T47D (cell line): ENCODE measurements at places on chromosomes 7 and 10.
A peak's percentile ranks its signal among the peaks of the same experiment; 100 is the strongest.

GRCh38 chr7:27651702-27652101, 11.0 kb downstream of the HIBADH start:
- no peak for DNase-seq

- DNase-seq = no peak
These were observed 4.7 kb upstream of the GAD2 start for GRCh38 chr10:26211781-26212444.

GRCh38 chr7:133978502-133979295, 148.4 kb upstream of the LRGUK start:
- DNase-seq = no peak

DNA sequence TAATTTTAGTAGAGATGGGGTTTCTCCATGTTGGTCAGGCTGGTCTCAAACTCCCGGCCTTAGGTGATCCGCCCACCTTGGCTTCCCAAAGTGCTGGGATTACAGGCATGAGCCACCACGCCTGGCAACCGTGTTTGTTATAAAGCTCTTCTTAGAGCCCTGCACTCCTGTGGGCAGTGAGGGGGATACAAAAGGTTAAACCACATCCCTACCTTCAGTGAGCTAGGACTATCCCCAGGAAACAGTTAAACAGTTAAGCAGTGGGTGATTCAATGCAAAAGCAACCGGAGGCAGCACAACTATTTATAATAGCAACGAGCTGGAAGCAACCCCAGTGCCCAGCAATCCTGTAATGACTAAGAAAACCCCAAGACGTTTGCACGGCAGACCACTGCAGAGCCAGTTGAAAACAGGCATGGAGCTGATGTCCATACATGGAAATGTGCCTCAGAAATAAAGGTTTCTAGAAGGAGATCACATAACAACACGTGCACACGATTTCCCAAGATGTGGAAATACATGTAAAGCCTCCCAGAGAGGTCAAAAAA, 107.2 kb upstream of the LYZL2 start:
- DNase-seq = no peak

DNA sequence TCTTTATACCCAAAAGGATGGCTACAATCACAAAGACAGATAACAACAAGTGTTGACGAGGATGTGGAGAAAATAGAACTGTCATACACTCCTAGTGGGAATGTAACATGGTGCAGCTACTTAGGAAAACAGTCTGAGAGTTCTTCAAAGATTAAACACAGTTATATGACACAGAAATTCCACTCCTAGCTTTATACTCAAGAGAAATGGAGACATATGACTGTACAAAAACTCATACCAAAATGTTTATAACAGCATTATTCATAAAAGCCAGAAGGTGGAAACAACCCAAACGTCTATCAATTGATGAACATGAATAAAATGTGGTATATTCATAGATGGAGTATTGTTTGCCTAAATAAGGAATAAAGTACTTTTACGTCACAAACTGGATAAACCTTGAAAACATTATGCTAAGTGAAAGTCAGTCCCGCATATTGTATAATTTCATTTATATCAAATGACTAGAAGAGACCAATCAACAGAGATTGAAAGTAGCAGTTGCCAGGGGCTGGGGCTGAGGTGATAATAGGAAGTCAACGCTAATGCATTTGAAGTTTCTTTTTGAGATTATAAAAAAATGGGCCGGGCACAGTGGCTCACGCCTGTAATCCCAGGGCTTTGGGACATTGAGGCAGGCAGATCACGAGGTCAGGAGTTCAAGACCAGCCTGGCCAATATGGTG, 61.6 kb upstream of the SRPK2 start:
- DNase-seq = no peak

GRCh38 chr7:8197994-8198698, 63.8 kb downstream of the ICA1 start:
- no peak for DNase-seq

- DNase-seq = no peak
These were observed 12.7 kb downstream of the SPRN start for GRCh38 chr10:133411523-133412380.

DNA sequence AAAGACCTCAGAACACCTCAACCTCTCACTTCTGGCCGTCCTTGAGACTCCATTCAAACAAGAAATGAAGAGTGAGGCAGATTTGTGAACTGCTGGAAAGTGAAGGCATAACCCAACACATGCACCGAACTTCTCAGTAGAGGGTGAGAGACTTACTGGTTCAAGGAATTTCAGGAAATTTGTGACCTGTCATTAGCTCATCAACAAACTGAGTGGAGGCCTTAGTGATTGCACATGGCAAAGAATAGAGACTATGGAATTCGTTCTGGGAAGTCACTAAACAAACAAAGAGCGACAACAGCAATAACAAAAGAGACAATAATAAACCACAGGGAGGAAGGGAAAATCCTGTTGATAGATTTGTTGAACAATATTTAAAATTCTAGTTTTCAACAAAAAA, 125.0 kb upstream of the AKR1E2 start:
- DNase-seq = no peak

DNA sequence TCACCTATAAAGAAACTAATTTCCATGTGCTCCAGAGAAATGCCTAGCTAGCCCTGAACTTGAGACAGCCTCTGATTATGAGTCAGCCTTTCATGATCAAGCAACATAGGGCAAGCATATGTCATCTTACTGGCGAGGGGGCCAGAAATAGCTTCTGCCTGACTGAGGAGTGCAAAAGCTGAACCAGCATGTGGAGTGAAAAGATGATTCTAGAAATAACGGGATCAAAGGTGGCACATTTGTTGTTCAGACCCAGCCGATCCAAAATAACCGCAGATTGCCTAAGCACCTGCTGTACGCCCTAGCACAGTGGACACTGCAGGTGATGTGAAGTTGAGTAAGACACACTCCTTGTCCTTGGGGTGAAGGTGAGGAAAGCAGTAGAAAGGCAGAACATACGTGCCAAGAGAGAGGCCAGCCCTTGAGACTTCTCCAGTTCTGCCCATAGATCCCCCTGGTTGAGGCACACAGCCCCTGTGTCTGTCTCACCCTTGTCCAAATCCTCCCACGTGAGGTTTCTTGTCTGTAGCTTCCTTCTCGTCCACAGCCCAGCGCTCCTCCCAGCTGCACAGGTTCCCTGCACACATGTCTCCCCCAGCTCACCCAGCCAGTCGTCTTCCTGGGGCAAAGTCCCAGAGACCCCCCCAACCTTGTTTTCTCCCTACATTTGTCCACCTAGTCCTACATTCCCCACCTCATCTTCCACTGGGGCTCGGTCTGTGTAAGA, 2.8 kb upstream of the BCL7B start:
- DNase-seq = no peak

- DNase-seq = no peak
These were observed 18.3 kb upstream of the RPA3 start for GRCh38 chr7:7736671-7737070.

- DNase-seq = no peak
These were observed 70.1 kb downstream of the MCU start for GRCh38 chr10:72762042-72762441.

DNA sequence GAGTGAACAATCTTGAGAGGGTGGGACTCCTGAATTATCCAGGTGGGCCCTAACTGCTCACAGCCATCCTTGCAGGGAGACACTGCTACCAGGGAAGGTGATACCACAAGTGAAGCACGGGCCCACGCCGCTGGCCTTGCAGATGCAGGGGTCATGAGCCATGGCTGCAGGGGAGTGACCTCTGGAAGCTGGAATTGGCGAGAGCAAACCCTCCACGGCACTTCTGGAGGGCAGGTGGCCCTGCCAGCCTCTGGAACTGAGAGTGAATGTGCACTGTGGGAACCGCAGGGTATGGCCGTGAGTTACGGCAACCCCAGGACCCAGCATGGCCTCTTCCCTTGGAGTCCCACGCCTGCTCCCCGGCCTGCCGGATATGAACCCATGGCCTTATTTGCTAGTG, 37.5 kb downstream of the STK32C start:
- no peak for DNase-seq

GRCh38 chr7:83467493-83467892, 181.4 kb downstream of the SEMA3E start:
- no peak for DNase-seq

DNA sequence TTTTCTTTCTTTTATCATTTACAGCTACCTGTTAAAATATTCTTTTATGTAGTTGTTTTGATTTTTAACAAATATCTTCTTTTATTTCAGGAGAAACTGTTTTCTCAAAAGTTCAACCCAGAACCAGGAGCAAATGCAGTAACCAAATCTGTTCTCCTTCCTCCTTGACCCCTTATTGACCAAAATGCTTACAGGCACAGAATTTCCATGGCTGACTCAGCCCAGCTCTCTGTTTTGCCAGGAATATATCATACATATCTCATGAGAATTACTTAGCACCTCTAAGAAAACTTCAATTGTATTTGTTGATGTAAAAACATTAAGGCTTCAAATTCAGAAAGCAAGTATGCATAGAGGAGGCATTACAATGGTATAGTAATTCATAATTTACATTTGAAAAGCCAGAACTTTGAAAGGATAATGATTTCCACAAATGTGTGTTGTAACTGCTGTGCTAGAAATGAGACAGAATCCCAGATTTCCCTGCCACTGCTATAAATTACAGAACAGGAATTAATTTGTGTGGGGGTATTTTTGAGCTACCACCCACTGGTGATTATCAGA, 2.2 kb downstream of the GSAP start:
- DNase-seq = no peak

DNA sequence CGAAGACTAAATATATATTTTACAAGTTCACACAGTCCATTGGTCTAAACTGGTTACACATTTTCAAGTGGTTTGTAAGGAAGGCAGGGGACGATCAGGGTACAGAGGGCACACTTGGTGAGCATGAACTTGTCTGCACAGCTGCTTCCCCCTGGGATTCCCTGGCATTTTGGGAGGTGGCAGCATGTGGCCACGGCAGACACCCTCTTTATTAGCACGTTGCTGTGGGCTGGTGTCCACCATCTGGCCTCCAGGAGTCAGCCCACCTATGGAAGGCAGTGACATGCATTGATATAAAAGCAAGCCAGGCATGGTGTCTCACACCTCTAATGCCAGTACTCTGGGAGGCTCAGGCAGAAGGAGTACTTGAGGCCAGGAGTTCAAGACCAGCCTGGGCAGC, 350.2 kb downstream of the TYW1 start:
- DNase-seq = no peak

GRCh38 chr7:94386416-94386815, 8.3 kb upstream of the COL1A2 start:
- DNase-seq = no peak

DNA sequence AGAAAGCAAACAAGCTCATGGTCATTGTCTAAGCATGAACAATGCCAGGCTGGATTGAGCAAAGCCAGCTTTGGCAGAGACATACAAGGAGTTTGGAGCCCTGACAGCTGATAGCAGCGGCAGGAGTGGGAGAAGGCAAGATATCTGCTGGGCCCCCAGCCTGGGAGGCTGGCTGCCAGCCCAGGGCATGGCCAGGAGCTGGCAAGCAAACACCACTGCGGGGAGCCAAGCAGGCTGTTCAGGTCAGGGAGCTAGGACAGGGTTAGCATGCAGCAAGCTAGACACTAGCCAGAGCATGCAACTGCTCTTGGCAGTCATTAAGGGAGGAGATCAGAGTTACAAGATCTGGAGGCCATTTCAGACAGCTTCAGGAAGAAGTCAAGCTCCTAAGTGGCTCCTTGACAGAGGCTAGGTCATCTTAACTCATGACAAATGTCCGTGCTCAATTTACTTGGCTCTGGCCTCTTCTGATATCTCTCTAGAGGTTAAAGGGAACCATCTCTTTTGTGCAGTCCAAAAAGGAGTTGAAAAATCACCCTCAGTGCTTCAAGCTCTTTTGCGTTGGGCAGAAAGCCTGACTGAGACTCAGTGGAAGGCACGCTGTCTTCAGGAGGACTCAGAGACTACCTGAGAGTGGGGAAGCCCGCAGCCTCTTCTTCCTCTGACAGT, 436.8 kb upstream of the C7orf33 start:
- DNase-seq = no peak

- no peak for DNase-seq
These were observed 953.4 kb downstream of the ANKRD7 start for GRCh38 chr7:119177863-119178262.

DNA sequence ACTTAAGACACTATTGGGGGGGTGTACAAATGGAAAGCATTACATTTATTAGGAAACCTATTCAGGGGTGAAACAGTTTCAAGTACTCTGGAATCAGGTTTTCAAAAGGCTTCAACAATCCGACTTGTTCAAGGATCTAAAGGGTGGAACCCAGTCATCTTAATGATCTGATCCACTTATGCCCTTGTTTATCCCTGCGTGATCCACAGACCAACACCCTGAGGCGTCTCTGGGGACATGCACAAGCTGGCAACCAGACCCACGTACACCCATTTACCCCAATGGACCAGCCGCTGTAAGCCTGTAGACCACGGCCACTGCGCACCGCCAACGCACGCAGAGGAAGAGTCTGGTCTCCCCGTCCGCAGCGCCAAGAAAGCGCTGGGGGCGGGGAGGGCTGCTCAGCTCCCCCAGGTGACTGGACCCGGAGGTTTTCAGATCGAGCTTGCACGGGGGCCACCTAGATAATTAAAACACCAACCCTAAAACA, 13.4 kb downstream of the HNRNPF start:
- peak; percentile 49 for DNase-seq

GRCh38 chr7:151201751-151202150, 8.5 kb downstream of the H2BK1 start:
- no peak for DNase-seq

GRCh38 chr7:7077945-7078344, 104.4 kb upstream of the C1GALT1 start:
- no peak for DNase-seq

GRCh38 chr7:116041615-116042014, 11.1 kb upstream of the TFEC start:
- no peak for DNase-seq

DNA sequence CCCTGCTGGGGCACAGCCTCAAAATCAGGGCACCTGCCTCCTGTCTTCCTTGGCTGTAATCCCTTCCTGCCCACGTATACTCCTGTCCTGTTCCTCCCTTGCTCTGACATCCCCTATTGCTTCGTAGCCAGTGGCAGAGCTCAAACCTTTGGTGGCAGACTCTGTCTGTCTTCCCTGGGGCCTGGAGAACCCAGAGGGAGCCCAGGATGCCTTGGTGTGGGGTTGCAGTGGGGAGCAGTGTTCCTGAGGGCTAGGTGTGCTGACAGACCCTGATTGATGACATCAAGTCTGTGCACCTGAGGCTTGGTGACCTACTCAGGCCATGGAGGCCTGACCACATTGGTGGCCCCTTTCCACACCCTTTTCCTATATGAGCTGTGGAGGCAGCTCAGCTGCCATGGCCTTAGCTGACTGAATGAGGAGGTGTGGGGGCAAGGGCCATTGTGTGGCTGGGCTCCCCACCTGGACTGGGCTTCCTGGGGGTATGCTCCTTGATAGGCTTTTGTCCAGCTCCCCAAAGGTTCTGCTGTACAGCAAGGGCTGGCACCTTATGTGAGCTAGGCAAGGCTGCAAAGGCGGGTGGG, 5.4 kb upstream of the GCK start:
- DNase-seq = no peak

- peak; percentile 24 for DNase-seq
These were observed 54.2 kb downstream of the EMX2 start for GRCh38 chr10:117596706-117597105.

GRCh38 chr7:14846405-14846804, 56.1 kb downstream of the DGKB start:
- DNase-seq = no peak

GRCh38 chr10:80497187-80498077, 40.3 kb upstream of the SH2D4B start:
- no peak for DNase-seq

- DNase-seq = no peak
These were observed 26.2 kb downstream of the MTPN start for GRCh38 chr7:135950972-135951371.
